Caco-2 (cell line): ENCODE measurements at places on chromosomes 7 and 10. TPM values are rescaled to one million over a fixed set of nuclear protein-coding genes. Genes with fewer than 3 reads are reported as not detected.

GRCh38 chr10:126127481-126128029 lies 231.2 kb downstream of the FANK1 start:
- no peak for DNase-seq

DNA sequence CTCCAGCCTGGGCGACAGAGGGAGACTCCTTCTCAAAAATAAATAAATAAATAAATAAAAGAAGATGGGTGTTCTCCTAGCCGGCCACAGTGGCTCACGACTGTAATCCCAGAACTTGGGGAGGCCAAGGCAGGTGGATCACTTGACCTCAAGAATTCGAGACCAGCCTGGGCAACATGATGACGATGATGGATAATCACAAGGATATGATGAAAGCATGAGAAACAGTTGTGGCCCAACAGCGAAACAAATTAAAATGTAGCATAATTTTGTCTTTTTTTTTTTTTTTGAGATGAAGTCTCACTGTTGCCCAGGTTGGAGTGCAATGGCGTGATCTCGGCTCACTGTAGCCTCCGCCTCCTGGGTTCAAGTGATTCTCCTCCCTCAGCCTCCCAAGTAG lies 12.9 kb downstream of the ZNF786 start:
- DNase-seq = no peak

- no peak for DNase-seq
Observed at GRCh38 chr7:22712999-22713398, 14.0 kb upstream of the IL6 start.

- no peak for DNase-seq
Observed at GRCh38 chr10:67697724-67698131, 1.7 kb upstream of the CTNNA3 start.

GRCh38 chr10:131792011-131792651 lies 108.7 kb upstream of the PPP2R2D start:
- no peak for DNase-seq

GRCh38 chr7:31092606-31093005 lies 40.5 kb downstream of the ADCYAP1R1 start:
- no peak for DNase-seq

- DNase-seq = no peak
Observed at GRCh38 chr7:134891696-134892678, 94.3 kb upstream of the AGBL3 start.

- no peak for DNase-seq
Observed at GRCh38 chr10:69406816-69407580, 9.7 kb downstream of the TACR2 start.

- DNase-seq = peak; percentile 7
Observed at GRCh38 chr10:82558014-82558607, 683.1 kb downstream of the NRG3 start.

DNA sequence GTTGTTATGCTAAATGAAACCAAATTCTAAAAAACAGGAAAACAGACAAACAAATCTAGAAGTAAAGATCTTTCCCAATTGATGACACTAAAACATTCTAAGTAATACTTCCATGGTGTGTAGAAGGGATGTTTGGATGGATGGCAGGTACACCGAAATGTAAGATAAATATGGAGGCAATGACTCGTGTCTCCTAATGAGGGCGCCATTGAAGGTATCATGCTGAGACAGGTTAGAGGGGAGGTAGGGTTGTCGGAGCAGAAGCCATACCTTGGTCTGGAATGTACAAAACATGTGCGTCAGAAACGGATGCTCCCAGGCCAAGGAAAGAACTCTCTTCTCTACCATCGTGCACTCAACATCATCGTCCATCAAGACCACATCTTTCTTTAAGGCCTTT lies 101.4 kb downstream of the PRKCQ start:
- DNase-seq = no peak

GRCh38 chr7:142568435-142569097 lies 180.7 kb upstream of the PRSS1 start:
- DNase-seq = no peak

The SFXN4 gene
- total RNA-seq = 45.3 and 45.9 TPM in 2 replicates

DNA sequence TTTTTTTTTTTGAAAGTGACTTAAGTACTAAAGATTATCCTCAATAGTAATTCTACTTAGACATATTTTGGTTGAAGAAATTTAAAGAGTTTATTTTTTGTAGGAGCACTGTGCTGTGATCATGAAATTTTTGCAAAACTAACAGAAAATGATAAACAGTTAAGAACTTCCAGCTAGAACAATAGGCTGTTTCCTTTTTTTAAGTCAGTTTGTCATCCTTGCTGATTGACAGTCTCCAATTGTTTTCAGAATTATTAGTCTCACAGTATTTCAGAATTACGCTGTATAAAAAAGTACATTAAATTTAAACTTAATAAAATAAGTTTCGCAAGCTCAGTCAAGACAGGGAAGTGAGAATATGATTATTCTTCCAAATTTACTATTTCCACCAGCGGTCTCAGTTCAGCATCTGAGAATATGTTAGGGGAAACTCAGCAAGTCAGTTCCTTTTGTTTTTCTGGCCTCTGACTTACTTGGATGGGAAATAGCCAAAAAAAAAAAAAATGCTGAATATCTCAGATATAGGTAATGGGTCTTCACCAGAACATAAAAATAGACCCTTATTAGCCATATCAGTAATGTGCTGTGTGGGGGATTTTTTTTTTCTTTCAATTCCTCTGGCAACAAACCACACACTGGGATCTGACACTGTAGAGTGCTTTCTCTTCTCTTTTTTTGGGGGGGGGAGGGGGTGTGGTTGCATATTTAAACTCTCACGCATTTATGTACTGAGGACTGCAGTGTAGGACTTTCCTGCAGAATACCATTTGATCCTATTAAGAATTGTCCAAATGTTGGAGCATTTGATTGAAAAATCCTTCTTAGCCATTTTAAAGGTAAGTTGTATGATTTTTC lies at the start of gene CD36:
CD36 (plus strand) TSS at position 732 of the 855 bp plus-strand sequence. CDS start 8,099 bp downstream, outside the sequence.
- no peak for DNase-seq

GRCh38 chr7:89695241-89695640 lies 459.0 kb upstream of the STEAP1 start:
- peak; percentile 3 for DNase-seq

The ZNF804B gene
- total RNA-seq = not detected in 2 replicates

- no peak for DNase-seq
Observed at GRCh38 chr10:60810437-60811182, 32.3 kb downstream of the CDK1 start.

- no peak for DNase-seq
Observed at GRCh38 chr7:150751702-150752101, 14.5 kb downstream of the GIMAP5 start.

The PDGFA gene
- 76.8 and 78.5 TPM in 2 replicates for total RNA-seq

The VSTM2A gene
- total RNA-seq = not detected in 2 replicates

The TRPV5 gene
- total RNA-seq = not detected in 2 replicates

GRCh38 chr7:35700865-35701264 lies 5.9 kb upstream of the HERPUD2 start:
- DNase-seq = no peak

GRCh38 chr7:7157177-7157886 lies 25.0 kb upstream of the C1GALT1 start:
- DNase-seq = no peak

DNA sequence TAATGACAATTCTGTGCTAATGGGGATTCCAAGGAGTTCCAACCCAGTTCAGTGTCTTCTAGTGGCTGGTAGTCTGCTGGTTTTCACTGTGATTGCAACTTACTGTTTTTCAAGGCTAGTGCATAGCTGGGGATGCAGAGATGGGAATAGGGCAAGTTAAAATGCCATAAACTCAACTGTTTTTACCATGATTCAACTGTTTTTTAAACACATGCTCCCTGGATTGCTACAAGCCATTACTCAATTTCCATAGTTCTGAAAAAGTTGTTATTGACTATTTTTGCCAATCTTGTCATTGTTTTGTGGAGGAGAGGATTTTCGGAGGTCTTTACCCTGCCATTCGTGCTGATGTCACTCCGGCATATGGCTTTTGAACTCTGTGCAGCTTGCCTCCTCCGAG lies 245.3 kb downstream of the SUGCT start:
- no peak for DNase-seq

DNA sequence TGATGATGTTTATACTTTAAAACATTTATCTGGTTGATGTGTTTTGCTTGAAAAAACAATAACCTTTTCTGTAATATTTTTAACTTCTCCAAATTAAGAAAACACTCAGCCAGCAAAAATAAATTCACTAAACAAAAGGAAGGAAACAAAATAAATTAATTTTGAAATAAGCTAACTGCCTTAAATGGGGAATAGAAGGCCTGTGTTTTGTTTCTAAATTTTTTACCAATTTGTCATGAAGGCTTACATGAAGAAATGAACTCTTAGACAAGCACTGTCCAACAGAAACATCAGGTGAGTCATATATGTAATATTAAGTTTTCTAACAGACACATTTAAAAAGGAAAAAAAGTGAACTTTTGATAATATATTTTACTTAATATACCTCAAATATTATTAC lies 68.5 kb downstream of the LRRN3 start:
- no peak for DNase-seq

DNA sequence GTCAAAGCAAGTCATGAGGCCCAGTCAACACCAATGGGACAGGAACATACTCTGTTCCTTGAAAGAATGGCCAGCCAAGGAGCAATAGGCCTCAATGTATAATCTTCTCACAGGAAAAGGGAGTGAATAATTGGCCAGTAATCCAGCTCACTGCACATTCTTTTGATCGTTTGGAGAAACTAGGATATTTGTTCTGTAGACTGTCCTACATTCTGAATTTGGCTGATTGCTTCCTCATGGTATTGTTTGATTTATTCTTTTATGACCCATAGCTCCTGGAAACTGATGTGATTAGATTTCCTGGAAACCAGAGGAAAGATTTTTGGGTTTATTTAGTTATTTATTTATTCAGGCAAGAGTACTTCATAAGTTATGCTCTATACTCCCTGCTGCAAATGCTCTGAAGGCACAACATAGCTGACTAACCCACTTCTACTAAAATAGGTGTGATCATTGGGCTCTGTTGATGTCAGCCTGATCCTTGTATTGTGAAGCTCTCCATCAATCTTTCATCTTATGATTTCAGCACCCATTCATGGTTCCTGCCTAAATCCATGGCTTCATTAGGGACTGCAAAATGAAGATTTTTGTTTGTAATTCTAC lies 745.2 kb downstream of the SUGCT start:
- no peak for DNase-seq

The VDAC2 gene
- total RNA-seq = 244 and 250 TPM in 2 replicates

The KEL gene
- total RNA-seq = 0.35 TPM in 1 of 2 replicates, not detected in the other

The ANK3 gene
- 46.7 and 52.3 TPM in 2 replicates for total RNA-seq

DNA sequence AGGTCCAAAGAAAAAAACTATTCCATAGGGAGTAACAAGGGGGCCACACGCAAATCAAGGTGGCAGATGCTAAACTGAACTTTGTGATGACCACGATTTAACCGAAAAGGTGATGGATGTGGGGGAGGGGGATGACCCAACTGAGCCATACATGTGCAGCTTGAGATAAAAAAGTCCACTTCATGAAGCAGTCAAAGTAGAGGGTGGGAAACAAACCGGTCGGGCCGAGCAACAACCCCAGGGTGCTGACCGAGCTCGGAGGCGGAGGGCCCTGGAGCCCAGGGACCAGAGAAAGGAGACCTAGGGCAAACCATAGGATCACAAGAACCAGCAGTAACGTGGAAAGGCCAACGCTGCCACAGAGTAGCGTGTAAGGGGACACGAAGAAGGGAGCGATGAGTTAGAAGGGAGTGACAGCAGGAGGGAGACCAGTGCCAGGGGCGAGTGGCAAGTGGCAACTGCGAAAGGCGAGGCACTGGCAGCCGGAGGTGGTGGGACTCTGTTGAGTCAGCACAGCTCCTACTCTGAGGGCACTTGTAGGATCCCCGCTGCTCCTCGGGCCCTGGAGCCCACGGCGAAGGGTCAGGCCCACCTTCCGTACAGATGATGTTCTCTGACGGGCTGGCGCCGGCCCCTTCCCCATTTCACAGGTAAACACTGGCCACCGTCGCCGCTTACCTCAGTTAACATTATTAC lies 540 bp downstream of the SNX13 start:
- DNase-seq = peak; percentile 61

The SPAM1 gene
- not detected in 2 replicates for total RNA-seq

DNA sequence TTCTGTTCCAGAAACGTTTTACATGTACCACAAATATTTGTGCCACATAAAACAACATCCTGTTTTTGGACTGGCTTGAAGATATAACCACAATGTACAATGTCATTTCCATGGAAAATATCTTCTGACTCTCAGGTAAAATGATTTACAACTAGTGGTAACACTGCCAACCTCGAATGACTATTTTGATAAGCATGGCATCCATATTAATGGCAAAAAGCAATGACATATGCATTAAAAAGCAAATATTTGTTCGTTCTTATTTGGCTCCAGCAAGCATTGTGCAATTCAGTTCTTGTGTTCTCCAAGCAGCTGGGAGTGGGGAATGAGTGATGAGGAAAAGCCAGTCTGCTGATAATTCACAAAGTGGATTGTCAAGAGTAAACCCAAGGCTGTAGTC lies 289.0 kb downstream of the PLXDC2 start:
- no peak for DNase-seq

GRCh38 chr10:68697106-68697505 lies 23.9 kb upstream of the CCAR1 start:
- DNase-seq = no peak

The NAT16 gene
- 0.19 TPM in 1 of 2 replicates, not detected in the other for total RNA-seq

- DNase-seq = no peak
Observed at GRCh38 chr10:17062009-17062408, 67.6 kb downstream of the CUBN start.

DNA sequence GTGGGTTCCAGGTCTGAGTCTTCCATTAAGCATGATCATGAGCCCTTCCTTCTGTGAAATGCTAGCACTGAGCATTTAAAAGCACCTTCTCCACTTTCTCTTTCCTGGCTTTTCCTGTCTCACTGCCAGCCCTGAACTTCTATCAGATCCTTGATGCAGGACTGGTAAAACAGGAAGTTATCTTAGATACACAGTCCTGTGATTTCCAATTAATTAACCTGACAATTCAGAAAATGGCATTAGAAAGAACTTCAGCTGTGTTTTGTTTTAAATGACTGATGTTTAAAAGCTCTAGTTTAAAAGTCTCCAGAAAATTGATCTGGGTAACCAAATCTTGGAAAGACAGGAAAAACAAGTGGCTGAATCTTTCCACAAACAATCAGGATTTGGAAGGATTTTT lies 79.0 kb upstream of the MACROH2A2 start:
- DNase-seq = no peak

DNA sequence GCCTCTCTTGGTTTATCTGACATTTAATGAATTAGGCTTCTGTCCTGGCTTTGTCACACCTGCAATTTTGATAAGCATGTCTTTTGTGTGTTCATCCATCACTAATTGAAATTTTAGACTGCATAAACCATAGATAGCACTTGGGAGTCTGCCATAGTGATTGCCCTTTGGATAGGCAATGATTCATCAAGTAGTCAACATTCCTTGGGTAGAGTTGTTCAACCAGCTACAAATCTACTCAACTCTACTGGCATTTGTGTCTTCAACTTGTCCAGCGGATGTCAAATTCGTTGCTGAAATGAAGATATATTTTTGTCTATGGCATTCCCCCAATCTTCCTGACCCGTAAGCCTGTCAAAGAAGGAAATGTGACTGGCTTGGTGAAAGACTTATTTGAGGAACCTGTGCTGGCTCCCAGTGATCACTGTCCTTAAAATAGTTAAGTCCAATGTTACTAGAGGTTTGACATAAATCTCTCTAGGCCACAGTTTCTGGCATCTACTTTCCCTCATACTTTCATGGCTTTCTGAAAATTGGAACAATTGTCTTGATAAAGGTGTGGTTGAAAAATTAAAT lies 33.7 kb upstream of the CREB5 start:
- DNase-seq = no peak
